KG1 (cell line): ENCODE measurements at places on chromosomes 3 and 15.
A peak's percentile ranks its signal among the peaks of the same experiment; 100 is the strongest.

DNA sequence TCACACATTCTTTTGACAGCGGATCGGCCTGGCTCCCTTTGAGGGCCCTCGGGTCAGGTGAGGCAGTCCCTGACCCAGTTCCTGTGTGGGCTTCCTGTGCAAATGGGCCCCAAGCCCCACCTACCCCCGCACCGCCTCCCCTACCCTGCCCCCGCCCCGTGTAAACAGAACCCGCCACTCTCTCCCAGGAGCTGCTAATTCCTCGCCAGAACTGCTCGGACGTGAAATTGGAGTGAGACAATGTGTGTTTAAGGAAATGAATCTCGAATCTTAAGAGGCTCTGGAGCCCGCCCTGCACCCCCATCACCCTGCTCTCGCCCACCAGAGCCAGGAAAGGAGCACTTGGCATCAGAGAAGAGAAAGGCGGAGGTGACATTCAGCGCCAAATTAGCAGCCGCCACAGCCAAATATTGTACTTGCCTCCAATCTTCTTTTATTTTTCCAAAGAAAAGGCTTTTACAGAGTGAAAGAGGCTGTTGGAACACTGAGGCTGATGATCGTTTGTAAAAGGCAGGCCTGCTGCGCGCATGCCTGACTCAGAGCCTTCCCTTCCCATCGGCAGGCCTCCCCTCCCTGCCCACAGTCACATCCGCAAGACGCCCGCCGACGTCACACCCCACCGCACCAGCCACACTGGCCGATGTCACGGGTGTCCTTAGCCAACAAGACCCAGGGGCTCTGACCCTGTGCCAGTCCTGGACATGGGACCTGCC is 53.1 kb downstream of the CACNA2D2 start:
- no peak for DNase-seq

DNA sequence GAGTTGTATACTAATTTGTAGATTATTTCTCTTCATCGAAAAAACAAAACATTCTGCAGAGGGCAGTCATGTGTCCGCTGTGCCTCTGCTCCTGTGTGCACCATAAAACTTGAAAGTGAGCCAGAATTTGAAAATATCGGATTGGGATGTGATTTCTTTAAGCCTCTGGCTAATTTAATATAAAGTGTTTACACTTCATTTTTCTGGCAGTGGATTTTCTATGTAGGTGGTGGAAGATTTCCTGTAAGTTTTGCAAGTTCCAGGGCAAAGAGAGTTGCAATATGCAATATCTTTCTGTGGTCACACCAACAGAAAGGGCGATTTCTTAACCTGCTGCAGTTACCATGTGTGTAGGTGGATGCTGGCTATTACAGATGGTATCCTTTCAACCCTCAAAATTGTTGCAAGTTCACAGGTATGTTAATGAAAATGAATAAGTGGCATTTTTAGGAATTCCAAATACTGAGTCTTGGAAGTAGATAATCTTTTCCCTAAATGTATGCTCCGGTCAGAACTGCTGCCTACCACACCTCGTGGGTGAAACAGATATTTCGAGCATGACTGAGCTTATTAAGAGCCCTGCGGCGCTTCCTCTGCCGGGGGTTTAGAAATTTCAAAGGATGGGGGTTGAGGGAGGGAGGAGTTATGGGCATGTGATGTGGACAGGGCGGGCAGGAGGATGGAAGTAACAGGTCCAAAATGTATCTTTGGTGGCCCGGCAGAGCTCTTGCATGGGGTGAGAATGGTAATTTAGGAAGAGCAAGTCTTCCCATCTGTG is 134.0 kb downstream of the PGPEP1L start:
- DNase-seq, result no peak

- no peak for DNase-seq
These were observed 500.5 kb downstream of the NTRK3 start for GRCh38 chr15:87756072-87756471.

DNA sequence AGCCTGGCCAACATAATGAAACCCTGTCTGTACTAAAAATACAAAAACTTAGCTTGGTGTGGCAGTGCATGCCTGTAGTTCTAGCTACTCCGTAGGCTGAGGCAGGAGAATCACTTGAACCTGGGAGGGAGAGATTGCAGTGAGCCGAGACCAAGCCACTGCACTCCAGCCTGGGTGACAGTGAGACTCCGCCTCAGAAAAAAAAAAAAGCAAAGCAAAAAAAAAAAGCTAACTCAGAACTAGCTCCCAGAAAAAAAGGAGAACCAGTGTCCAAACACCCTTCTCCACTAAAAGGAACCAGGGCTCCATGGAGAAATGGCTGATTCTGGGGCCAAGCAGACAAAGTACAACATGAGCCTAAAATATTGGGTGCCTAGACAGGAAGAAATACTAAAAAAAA is 16.7 kb upstream of the CRTC3 start:
- DNase-seq, result no peak

DNA sequence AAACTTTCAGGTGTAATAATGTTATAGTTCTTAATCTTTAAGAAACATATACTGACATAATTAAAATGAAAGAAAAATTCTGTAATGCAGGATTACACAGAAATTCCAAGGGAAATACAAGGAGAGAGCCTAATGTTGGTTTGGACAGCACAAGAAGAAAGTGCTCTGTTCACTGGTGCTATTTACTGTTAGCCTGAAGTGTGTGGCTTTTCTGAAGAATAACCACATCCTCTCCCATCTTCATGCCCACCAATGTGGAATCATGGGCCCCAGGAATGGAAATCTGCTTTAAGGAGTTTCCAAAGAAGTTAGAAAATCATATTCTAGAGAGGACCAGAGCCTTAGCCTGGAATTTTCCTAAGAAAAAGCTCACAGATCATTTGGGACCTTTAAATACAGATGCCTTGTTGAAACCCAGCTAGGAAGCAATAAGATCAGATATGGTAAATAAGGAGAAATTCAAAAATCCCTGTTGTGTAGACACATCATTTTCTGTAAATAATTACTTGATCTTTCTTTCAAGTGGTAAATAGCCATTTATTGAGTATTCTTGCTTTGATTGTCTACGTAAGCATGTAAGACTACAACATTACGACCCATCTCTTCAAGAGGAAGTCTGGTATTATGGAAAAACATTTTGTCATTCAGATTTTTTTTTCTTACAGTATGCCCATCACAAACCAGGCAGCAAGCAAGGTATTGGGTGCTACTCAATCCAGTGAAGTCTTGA is 10.3 kb upstream of the USP50 start:
- DNase-seq, result no peak

DNA sequence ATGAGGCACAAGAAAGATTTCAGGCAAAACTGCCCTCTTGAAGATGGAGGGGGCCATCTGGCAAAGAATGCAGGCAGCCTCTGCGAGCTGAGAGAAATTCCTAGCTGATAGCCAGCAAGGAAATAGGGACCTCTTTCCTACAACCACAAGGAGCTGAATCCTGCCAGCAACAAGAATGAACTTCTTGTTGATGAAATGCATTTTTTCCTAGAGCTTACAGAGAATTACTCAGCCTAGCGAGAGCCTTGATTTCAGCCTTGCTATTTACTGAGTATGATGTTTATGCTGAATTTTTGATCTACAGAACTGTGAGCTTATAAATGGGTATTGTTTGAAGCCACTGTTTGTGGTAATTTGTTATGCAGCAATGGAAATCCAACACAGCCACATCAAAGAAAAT is 148.5 kb upstream of the NAALADL2 start:
- no peak for DNase-seq

DNA sequence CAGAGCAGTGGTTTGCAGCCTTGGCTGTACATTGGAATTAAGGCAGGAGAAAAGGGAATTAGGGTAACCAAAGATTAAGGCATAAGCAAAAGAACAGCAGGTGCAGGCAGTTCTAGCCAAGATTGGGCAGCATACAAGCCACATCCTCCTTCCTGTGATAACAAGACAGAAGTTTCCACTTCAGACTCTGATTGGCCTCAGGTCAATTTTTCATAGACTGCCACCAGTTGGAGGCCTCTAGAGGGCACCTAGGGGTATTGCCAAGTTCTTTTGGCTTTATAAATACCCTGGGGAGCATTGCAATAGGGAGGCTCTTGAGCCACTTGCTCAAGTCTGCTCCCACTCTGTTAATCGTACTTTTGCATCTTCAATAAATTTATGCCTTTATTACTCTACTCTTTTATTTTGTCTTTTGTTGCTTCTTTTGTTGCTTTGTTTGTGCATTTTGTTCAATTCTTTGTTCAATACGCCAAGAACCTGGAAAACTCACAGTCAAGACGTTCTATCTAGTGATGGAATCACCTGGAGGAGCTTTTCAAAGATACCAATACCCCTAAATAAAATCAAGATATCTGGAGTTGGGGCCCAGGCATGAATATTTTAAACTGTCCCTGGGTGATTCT is 32.2 kb upstream of the FMN1 start:
- no peak for DNase-seq

DNA sequence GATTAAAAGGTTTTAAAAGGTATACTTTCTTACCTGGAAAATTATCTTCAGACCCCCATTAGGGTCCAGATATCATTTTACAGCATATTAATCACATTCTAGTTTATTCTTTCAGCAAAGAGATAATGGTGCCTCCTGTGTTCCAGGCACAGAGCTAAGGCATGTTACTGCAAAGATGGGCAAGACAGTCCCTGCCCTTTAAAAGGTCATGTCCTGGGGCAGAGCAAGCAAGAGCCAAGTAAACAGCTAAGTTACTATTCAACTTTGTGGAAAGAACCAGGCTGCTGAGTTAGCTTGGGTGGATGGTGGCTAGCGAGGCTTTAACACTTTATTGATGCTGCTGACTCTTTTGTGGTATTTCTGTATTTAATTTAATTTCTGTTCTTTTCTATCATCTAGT is 75.0 kb downstream of the LRRC28 start:
- no peak for DNase-seq

- DNase-seq, result peak; percentile 32
These were observed 198.1 kb downstream of the MBNL1 start for GRCh38 chr3:152466784-152467183.

- DNase-seq, result no peak
These were observed 272.0 kb downstream of the KLF13 start for GRCh38 chr15:31598620-31599019.

GRCh38 chr3:119643528-119643927 is 16.9 kb downstream of the POPDC2 start:
- DNase-seq, result no peak

- DNase-seq, result no peak
These were observed 8.1 kb upstream of the CLDN11 start for GRCh38 chr3:170410428-170411029.

DNA sequence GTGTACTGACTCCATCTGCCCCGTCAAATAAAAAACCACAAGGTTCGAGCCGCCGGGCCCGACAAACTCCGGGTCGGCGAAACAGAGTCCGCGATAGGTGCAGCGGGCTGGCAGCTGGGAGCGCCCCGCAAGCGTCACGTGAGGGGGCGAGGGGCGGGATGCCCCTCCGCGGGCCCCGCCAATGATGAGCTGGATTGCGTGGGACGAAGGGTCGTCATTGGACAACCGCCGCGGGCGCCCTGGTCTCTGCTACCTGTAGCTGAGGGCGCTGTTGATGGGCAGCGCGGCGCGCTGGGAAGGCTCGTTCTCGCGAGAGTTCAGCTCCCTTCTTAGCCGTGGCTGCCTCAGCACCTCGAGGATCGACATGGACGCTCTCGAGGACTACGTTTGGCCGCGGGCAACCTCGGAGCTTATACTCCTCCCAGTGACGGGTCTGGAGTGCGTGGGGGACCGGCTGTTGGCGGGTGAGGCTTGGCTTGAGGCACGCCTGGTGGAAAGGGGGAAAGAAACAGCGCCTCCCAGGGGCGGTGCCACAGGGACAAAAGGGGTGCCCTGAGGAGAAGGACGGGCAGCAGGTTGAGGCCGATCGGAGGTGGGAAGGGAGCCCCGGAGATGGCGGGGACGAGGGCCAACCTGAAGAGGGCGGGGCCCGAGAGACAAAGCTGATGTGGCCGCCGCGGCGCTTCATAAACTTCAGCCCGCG is at the start of gene WDR6:
Gene WDR6 (plus strand): TSS at position 324 of the 703 bp plus-strand sequence. CDS start 41 bp downstream, at position 365.
- DNase-seq, result peak; percentile 96

- DNase-seq, result no peak
These were observed 28.3 kb downstream of the PPCDC start for GRCh38 chr15:75051711-75052110.

DNA sequence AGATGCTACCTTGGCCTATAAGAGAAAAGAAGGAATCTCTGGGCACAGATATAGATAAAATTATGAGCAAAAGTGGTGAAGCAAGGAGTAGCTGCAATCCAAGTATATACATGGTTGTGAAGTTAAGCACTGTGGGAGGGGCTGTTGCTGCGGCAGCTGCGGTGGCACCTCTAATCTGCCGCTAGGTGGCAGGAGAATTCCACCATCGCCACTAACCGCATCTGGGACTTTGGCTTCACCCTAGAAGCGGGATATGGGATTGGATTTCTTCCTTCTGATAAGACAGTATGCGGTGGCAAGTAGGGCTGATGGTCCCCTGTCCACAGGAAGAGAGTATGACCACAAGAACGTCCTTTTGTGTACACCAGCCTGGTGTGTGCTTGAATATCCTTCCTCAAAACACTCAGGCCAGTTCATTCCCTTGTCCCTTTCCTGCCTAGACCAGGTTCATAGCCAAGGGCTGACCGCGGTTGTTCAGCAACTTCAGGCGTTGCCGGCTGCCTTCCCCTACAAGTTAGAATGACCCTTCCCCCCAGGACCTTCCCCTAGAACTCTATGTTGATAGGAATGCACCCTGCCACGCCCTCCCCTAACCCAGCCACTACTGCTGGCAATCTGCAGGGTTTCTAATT is 5.1 kb downstream of the MAGEL2 start:
- DNase-seq, result peak; percentile 6

- no peak for DNase-seq
These were observed 33.4 kb downstream of the FEM1B start for GRCh38 chr15:68310804-68311463.

DNA sequence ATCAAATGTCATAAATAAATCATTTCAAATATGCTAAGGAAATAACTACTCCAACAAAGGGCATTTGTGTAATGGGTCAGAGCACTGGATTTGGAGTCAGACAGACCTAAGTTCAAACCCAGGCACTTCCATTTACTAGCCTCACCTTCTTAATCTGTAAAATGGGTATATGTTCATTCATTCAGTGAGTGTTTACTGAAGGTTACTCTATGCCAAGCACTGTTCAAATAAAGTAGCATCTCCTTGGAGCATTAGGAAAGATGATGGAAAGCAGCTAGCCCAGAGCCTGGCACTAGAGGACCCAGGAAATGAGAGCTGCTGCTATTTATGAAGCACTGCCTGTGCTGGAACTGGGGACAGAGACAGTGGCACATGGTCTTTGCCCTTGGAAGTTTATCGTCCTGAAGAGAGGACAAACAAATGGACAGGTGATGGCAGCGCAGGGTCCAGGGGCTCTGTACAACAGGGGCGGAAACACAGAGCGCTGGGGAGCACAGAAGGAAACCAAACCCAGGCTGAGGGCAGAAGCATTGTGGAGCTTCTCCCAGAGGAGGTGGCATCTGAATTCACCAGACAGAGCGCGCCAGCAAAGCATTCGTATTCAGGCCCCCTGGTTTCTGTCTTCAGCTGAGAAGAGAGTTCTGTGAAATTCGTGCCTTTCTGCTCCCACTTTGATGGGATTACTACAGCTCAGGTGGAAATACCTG is 19.0 kb downstream of the TM4SF4 start:
- no peak for DNase-seq
